ENCODE measurements at places on chromosomes 16 and 17. TPM values are rescaled to one million over a fixed set of nuclear protein-coding genes. Genes with fewer than 3 reads are reported as not detected.

Gene KCNG4
- not detected for total RNA-seq

Gene CCL23
- total RNA-seq: not detected

Gene TPSB2
- total RNA-seq: not detected

Gene PRSS33
- total RNA-seq: not detected

Gene RCVRN
- not detected for total RNA-seq

Gene MT1A
- total RNA-seq: not detected

GRCh38 chr16:9000664-9001063 is 37.0 kb upstream of the USP7 start:
- no peak overlapping the region for H3K27ac ChIP-seq
- H3K36me3 ChIP-seq: no peaks in the 10 kb centered on the region
- H3K4me3 ChIP-seq: no peak overlapping the region
- no peaks in the 10 kb centered on the region for H3K27me3 ChIP-seq

GRCh38 chr17:64247836-64248235 is 15.2 kb downstream of the TEX2 start:
- no peaks in the 10 kb centered on the region for H3K4me1 ChIP-seq
- no peaks in the 10 kb centered on the region for H3K36me3 ChIP-seq
- no peak overlapping the region for H3K4me3 ChIP-seq
- H3K27ac ChIP-seq: no peak overlapping the region

DNA sequence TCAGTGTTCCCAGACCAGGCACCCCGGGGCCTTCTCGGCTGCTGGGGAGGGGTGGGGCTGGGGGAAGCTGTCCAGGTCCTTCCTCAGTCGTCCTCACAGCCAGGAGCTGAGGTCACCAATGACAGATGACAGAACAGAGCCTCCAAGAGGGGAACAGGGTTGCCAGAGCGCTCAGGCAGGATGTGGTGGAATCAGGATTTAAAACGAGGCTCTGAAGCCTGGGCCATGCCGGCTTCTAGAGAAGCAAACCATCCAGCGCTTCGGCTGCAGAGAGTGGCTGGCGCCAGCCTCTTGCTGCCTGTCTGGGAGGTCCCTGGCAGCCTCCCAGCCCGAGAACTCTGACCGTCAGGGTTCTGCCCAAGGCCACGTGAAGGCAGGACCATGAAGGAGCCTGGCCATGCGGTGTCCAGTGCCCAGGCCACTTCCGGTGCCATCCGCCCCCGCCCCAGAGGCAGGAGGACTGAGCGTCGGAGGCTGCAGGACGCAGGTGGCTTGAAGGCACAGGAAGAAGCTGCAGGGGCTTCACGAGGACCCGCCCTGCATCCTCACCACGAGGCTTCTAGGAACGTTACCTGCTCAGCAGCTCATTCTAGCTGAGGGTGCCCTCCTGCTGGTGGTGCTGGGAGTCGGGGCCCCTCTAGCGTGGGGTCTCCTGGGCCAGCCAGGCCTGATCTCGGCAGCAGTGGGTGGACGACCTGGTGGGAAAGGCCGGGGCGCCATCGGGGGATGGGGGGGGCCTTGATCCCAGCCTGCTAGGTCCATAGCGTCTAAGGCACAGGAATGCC is 78.5 kb downstream of the KLHDC4 start:
- H3K4me1 ChIP-seq: peaks cover under 1% of the 10 kb centered on the region
- no peak overlapping the region for H3K4me3 ChIP-seq
- no peaks in the 10 kb centered on the region for H3K27me3 ChIP-seq
- no peak overlapping the region for H3K27ac ChIP-seq

DNA sequence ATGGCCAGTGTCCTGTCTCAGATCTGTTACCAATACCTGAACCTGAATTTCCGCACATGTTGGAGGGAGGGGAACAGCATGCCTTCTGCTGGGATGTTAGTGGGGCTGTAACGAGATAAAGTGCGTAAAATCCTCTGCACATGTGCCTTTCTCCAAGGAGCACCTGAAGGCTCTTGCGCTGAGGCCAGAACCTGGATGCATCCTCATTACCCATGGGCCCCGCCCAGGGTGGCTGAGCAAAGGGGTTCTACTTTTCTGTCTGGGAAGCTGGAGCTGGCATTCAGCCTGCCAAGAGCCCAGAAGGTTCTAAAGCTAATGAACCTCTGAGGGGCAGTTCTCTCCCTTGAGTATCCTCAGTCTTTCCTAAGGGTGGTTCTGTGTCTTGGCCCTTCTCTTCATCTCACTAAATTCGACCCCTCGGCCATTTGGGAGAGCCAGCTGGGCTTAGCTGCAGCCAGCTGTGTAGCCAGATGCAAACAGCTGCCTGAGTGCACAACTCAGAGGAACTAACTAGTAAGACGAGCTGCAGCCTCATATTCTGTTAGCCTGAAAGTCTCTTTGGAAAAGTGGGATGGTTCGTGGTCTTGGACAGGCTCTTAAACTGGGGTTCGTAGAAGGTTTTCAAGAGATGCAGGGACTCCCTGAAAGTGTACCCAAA is 2.5 kb downstream of the ITGA3 start:
- peaks cover 19% of the 10 kb centered on the region for H3K4me1 ChIP-seq
- H3K4me3 ChIP-seq: no peak overlapping the region
- no peak overlapping the region for H3K27ac ChIP-seq
- H3K27me3 ChIP-seq: no peaks in the 10 kb centered on the region
- DNase-seq: no peak
- H3K36me3 ChIP-seq: no peaks in the 10 kb centered on the region

DNA sequence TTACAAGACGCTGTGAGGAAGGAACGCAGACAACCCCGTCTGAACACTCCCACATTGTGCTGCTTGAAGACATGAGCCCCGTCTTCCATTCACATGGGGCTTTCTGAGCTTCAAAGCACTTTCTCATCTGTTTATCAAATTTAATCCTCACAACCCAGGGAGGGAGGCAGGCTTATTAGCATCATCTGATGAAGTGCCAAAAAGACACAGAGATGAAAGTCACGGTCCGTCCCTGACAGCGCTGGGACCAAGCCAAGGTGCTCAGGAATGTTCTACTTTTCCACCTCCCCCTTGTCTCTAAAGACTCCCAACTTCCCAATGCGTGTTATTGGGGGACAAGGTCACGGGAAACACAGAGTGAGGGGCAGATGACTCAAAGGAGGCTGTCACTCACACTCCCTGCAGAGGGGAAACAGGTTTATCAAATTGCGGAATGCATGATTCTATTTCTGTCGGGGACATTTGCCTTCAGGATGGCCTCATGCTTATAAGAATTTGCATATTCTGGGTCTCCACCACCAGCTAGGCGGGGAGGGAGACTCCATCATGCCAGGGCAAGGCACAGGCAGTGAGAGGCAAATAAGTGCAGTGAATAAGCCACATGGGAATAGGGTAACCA is 10.7 kb downstream of the XYLT1 start:
- H3K4me1 ChIP-seq: peaks cover 13% of the 10 kb centered on the region
- H3K36me3 ChIP-seq: peaks cover 6% of the 10 kb centered on the region
- DNase-seq: no peak
- H3K4me3 ChIP-seq: no peak overlapping the region
- H3K27me3 ChIP-seq: no peaks in the 10 kb centered on the region
- no peak overlapping the region for H3K27ac ChIP-seq

DNA sequence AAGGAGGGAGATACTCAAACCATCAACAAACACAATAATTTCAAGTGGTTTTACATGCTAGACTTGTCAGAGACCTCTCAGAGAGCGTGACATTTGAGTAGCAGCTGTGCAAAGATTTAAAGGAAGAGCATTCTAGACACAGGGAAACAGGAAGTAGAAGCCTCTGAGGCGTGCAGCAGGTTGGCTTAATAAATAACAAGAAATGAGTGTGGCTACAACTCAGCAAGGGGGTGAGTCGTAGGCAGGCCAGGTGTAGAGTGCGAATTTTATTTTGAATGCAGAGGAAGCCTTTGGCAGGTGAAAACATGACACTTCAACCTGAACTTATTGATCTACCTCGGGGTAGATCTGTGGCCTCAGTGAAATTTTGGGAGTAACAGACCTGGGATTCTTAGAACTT is 73.2 kb upstream of the MRTFB start:
- H3K4me1 ChIP-seq: peaks cover 9% of the 10 kb centered on the region
- no peaks in the 10 kb centered on the region for H3K27me3 ChIP-seq
- H3K36me3 ChIP-seq: no peaks in the 10 kb centered on the region
- no peak for DNase-seq
- H3K4me3 ChIP-seq: no peak overlapping the region

- no peak overlapping the region for H3K27ac ChIP-seq
- no peak overlapping the region for H3K4me3 ChIP-seq
- DNase-seq: no peak
- no peaks in the 10 kb centered on the region for H3K36me3 ChIP-seq
Measured at GRCh38 chr17:68790492-68790891, 164.7 kb downstream of the ABCA8 start.

- DNase-seq: no peak
- no peak overlapping the region for H3K27ac ChIP-seq
- no peak overlapping the region for H3K4me3 ChIP-seq
- H3K4me1 ChIP-seq: no peaks in the 10 kb centered on the region
- H3K36me3 ChIP-seq: no peaks in the 10 kb centered on the region
Measured at GRCh38 chr17:9766970-9767369, 24.4 kb downstream of the DHRS7C start.

DNA sequence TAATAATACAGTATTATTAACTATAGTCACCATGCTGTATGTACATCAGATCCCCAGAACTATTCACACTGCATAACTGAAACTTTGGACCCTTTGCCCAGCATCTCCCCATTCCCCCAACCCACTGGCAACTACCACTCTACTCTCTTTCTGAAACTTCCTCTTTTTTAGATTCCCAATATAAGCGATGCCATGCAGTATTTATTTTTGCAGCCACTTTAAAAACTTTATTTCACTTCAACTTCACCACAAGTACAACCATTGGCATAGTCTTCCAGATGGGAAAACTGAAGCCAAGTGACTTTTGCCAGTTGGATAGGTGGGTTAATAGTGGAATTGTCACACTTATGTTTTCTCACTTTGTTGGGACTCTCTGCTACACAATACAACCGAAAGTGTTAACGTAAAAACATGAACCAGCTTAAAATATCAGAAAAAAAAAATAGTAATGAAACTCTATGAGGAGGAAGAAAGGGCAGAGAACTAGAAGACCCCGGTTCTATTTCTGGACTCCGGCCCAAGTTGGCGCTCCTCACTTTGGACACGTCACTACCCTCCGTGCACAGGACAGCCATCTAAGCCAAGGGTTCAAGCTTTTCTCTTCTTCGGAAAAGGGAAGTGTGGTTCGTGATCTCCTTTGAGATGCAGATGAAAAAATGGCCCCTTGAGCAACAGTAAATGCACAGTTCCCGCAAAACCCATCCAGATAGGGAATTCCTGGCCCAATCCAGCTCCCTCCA is 743 bp downstream of the SHCBP1 start:
- H3K27me3 ChIP-seq: no peaks in the 10 kb centered on the region
- no peak overlapping the region for H3K27ac ChIP-seq
- peak overlapping the region; percentile 57 for H3K4me3 ChIP-seq
- DNase-seq: no peak
- peaks cover 10% of the 10 kb centered on the region for H3K4me1 ChIP-seq
- H3K36me3 ChIP-seq: no peaks in the 10 kb centered on the region

GRCh38 chr17:44926821-44927525 is 11.7 kb upstream of the GFAP start:
- no peak overlapping the region for H3K4me3 ChIP-seq
- H3K27me3 ChIP-seq: no peaks in the 10 kb centered on the region
- no peaks in the 10 kb centered on the region for H3K4me1 ChIP-seq
- H3K27ac ChIP-seq: no peak overlapping the region
- no peaks in the 10 kb centered on the region for H3K36me3 ChIP-seq

Measured in CD4-positive, alpha-beta T cell (primary cell).